Stimulated activated CD8-positive, alpha-beta memory T cell treated with anti-CD3 and anti-CD28 coated beads, Interleukin-15, amount 100 ng/mL, for 1 hour (primary cell): ENCODE measurements at places on chromosomes 4 and X.

GRCh38 chr4:168474660-168475320 lies 5.5 kb downstream of the DDX60L start:
- no peak for DNase-seq

- no peak for DNase-seq
Measured at GRCh38 chr4:119671205-119671604, 42.6 kb upstream of the PDE5A start.

GRCh38 chr4:168900080-168900479 lies 110.0 kb downstream of the CBR4 start:
- no peak for DNase-seq

DNA sequence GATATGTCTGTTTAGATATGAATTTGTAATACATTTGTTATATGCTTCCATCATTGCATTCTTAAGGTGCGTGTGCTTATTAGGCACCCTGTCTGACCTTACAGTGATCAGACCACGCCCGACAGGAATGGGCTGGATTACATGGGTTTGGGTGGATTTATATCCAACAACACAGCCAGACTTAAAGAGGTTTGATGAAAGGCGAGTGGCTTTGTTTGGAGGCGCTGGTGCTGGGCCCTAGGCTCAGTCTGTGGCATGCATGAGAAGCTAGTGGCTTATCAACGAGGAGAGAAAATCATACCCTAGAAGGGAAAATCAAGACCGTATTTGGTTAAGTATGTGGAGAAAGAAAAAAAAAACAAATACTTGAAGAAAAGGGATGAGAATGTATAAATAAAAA lies 80.7 kb downstream of the STOX2 start:
- no peak for DNase-seq

GRCh38 chr4:143587703-143588102 lies 74.2 kb downstream of the SMARCA5 start:
- DNase-seq: no peak

GRCh38 chrX:72021975-72022374 lies 109.7 kb downstream of the RTL5 start:
- DNase-seq: no peak

DNA sequence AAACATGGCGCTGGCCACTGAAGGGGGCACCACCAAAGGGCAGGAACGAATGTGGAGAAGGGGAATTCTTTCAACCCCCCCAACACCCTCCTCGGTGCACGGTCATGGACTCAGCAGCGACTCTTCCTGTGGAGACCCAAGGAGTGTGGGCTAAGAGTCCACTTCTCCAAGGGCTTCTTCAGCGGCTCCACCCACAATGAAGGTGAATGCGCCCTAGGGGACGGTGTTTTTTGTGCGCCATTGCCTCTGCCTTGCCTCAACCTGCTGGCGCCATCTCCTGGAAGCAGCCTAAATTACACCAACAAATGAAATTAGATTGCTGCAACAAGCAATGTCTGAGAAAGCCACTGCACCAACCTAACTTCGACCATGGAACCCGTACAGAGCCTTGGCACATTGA lies 169.2 kb upstream of the MAGEB18 start:
- no peak for DNase-seq

DNA sequence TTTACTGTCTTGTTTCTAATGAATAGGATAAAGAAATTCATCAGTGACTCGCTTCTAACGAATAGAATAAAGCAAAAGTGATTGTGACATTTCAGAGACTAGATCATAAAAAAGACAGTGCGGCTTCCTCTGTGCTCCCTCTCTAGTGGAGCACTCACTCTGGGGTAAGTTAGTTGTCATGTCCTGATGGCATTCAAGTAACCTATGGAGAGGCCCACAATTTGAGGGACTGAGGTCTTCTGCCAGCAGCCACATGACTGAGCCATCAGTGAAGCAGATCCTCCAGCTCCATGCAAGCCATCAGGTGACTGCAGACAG lies 72.4 kb downstream of the YIPF6 start:
- no peak for DNase-seq

DNA sequence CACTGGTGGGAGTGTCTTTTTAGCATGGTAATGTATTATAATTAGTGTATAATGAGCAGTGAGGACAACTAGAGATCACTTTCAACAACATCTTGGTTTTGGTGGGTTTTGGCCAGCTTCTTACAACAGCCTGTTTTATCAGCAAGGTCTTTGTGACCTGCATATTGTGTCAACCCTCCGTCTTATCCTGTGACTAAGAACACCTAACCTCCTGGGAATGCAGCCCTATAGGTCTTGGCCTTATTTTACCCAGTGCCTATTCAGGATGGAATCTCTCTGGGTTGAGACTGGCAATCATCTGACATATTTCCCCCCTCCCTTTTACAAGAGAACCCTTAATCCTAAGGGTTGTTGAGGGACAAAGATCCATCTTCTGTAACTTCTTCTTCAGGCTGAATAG lies 21.9 kb upstream of the ADH4 start:
- no peak for DNase-seq

- DNase-seq: no peak
Measured at GRCh38 chrX:30364229-30364628, 55.0 kb upstream of the NR0B1 start.

GRCh38 chrX:123215397-123216089 lies 31.5 kb downstream of the GRIA3 start:
- no peak for DNase-seq

- DNase-seq: no peak
Measured at GRCh38 chr4:180745019-180745418, 1498.2 kb upstream of the TENM3 start.

- DNase-seq: no peak
Measured at GRCh38 chr4:17704020-17704650, 77.3 kb downstream of the FAM184B start.

- DNase-seq: no peak
Measured at GRCh38 chr4:65310586-65310985, 359.7 kb downstream of the EPHA5 start.

GRCh38 chr4:133270021-133270570 lies 121.0 kb downstream of the PCDH10 start:
- DNase-seq: no peak

DNA sequence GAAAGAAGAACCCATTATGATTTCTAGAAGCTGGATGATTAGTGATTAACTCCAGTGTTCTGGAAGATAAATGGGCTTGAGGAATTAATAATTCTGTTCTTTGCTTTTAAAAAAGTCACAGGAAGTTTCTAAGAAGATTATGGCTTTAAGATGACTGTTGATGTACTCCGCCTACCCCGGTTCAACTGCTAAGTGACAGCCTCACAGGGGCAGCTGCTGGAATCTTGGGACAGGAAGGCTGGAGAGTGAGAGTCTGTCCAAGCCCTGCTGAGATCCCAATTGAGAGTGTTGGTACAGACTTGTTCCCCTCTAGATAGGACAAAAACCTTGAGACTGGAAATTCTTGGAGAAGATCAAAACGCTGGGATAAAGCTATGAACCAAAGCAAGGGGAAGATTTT lies 37.3 kb downstream of the NPY1R start:
- no peak for DNase-seq

DNA sequence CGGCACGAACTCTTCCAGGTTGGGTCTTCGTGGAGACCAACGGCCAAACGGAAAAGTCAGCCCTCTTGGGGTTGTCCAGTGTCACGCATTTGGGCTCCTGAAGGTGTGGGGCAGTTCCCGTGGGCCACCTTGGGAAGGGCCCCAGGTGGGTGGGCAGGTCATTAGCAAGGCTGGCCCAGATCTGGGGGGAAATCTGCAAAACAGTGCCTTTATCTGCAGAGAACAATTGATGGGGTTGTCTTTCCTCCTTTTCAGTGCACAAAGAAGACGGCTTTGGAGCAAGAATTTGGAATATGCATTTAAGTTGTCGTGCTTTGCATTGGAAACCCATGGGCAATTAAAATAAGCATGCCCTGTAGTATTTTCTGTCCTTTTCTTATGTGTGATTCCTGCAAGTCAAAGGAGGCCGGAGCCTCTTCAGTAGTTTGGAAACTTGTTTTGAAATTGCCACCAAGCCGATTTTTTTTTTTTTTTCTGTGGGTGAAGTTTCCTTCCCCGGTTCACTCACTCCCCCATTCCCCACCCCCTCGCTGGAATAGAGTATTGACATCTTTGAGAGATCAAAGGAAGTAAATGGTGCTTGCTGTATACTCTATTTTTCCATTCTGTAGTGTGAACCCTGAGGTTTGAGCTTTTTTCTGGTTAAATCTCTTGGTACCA lies 9.8 kb downstream of the ZIC3 start:
- no peak for DNase-seq

DNA sequence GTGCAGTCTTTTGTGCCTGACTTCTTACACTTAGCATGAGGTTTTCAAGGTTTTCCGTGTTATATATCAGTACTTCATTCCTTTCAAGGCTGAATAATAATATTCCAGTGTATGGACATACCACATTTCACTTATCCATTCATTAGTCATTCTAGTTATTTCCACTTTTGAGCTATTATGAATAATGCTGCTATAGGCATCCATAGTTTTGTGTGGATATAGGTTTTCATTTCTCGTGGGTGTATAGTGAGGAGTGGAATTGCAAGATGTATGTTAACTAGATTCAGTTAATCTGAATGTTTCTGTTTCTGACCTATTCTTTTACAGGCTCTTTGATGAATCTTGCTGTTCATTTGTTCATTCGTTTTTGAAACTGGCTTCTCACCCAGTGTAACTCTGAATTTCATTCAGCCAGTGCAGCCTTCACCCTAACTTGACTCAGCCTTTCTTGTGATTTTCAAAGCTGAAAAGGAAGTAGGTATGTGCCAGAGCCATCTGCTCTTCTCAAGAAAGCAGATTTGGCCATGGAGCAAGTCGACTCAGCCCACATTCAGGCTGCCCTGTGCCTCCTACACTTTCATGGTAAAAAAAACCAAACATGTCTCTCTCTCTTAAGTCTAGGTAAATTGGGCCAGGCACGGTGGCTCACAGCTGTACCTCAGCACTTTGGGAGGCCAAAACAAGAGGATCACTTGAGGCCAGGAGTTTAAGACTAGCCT lies 56.3 kb upstream of the NOCT start:
- DNase-seq: no peak

GRCh38 chr4:125387770-125388169 lies 73.0 kb downstream of the FAT4 start:
- no peak for DNase-seq

GRCh38 chr4:129218360-129218759 lies 122.4 kb downstream of the C4orf33 start:
- no peak for DNase-seq

DNA sequence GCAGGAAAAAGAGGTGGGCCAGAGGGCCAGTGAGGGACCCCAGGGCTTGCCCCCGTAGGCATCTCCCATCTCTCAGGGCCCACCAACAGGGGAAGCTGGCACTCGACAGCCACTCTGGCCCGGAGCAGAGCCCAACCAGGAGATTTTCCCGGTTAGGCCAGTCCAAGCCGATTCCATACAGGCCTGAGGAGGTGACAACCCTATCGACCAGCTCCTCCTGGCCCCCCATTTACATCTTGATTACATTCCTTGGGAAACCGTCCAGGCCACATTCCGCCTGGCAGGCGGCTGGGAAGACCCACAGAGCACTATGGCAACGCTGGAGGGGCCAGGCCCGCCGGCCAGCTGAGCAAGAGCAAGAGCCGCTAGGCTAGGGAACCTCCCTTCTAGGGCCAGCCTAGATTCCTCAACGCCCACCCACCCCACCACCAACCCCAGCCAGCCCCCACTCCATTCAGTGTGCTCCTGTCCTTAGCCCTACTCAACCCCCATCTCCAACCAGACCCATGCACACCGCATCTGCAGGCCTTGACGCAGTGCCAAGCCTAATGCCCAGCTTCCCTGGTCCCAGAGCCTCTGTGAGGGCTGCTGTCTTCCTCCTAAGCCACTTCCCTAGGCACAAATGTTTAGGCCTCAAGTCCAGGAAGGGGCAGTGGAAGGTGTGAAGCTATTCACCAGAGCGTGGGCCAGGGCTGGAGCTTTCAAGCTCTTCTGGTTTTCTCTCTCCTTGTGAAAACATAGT lies 161.2 kb downstream of the EFNB1 start:
- no peak for DNase-seq

DNA sequence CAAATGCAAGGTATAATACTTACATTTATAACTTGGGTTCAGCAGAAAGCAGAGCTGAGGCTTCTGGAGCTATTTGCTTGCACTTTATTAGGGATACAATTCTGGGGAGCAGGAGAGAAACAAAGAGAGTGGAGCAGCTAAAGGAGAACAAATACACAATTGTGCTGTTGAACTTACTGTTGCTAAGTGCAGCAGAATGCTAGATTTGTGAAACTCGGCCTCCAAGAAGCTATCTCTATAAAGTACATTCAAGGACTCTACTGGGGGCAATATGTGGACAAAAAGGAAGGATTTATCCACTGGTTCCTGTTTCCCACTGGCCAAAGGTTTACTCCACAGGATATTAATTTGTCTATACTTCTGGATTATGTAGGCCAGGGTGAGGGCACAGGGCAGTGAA lies 86.8 kb downstream of the PPP1R2C start:
- no peak for DNase-seq

- no peak for DNase-seq
Measured at GRCh38 chrX:113959912-113960626, 623.8 kb upstream of the HTR2C start.

DNA sequence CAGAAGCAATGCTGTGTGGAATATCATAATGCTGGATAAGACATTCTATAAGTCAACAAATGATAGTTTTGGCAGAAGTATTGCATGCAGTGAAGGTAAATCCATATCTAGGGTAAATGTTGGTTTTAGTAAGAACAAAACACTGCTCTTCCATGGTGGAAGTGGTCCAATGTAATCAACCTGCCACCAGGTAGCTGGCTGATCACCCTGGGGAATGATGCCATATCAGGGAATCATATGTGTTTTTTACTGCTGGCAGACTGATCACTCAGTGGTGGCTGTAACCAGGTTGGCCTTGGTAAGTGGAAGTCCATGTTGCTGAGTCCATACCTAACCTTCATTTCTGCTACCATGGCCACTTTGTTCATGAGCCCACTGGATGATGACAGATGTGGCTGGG lies 74.0 kb upstream of the CENPE start:
- no peak for DNase-seq

DNA sequence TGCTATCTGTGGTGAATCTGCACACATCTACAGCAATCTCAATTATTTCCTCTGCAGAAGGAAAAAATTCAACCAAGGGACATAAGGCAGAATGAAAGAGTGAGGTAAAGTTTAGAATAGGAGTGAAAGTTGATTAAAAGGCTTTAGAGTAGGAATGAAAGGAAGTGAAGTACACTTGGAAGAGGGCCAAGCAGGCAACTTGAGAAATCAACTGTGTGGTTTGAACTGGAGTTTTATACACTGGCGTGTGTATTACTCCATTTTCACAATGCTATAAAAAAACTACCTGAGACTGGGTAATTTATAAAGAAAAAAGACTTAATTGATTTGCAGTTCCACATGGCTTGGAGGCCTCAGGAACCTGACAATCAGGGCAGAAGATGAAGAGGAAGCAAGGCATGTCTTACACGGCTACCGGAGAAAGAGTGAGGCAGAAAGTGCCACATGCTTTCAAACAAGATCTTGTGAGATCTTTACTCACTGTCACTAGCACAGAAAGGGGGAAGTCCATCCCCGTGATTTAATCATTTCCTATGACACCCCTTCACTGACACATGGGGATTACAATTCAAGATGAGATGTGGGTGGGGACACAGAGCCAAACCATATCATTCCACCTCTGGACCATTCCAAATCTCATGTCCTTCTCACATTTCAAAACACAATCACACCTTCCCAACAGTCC lies 234.8 kb downstream of the IL15 start:
- no peak for DNase-seq
